ENCODE measurements at places on chromosomes 6 and 20. TPM values are rescaled to one million over a fixed set of nuclear protein-coding genes. Genes with fewer than 3 reads are reported as not detected.

DNA sequence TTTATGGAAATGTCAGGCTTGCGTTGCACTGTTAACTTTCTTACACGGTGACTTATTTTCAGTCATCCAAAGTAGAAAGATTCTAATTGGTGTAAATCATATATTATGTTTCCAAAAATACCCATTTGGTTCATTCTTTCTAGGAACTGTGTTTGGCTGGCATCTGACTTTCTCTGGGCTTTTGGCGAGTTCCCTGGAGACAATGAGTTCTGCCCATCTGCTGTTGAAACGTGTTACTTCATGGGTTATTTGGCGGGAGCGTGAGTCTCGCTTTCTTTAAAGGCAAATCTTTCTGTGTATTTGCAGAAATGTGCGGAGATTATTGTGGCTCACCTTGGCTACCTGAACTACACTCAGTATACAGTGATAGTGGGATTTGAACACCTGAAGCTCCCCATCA is 29.5 kb downstream of the TMEM181 start:
- DNase-seq = no peak

- no peak for DNase-seq
These were observed 96.2 kb downstream of the RTN4IP1 start for GRCh38 chr6:106533054-106533453.

- DNase-seq = no peak
These were observed 111.3 kb upstream of the CDYL start for GRCh38 chr6:4664911-4665310.

GRCh38 chr6:144697369-144697760 is 412.2 kb downstream of the UTRN start:
- no peak for DNase-seq

GRCh38 chr6:147806697-147807096 is 298.2 kb downstream of the SAMD5 start:
- DNase-seq = no peak

GRCh38 chr6:166423781-166424180 is 41.0 kb upstream of the MPC1 start:
- DNase-seq = no peak

- no peak for DNase-seq
These were observed 57.8 kb downstream of the FUT9 start for GRCh38 chr6:96073555-96073954.

- DNase-seq = no peak
These were observed 56.6 kb upstream of the SUPT3H start for GRCh38 chr6:45434381-45434700.

DNA sequence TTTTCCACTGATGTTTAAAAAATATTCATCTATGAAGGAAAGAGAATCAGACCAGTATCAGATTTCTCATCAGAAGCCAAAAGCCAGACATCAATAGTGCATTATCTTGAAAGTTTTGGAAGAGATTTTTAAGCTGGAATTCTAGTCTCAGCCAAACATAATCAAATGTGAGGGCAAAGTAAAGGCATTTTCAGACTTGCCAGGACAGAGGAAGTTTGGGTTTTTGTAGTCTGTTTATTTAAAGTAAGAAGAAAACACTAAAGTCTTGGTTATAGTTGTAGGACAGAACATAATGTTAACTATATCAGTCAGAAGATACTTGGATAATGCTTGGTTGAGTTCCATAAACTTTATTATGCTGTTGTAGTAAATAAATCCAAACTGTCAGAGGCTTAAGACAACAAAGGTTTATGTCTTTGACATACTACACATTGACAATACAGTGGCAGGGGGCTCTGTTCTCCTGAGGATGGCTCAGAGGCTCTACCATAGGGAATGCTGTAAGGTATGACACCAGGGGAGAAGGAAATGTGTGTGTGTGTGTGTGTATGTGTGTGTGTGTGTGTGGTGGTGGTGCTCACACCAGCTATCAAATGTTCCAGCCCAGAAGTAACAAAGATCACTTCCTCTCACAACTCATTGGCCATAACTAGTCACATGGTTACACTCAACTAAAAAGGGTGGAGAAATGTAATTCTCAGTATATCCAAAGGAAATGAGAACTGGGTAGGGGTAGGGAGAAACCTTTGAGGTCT is 26.7 kb upstream of the YWHAB start:
- DNase-seq = no peak

- DNase-seq = peak; percentile 92
These were observed 177.3 kb upstream of the TENT5A start for GRCh38 chr6:81929828-81930227.

- peak; percentile 3 for DNase-seq
These were observed 69.9 kb upstream of the POU3F2 start for GRCh38 chr6:98764373-98764911.

DNA sequence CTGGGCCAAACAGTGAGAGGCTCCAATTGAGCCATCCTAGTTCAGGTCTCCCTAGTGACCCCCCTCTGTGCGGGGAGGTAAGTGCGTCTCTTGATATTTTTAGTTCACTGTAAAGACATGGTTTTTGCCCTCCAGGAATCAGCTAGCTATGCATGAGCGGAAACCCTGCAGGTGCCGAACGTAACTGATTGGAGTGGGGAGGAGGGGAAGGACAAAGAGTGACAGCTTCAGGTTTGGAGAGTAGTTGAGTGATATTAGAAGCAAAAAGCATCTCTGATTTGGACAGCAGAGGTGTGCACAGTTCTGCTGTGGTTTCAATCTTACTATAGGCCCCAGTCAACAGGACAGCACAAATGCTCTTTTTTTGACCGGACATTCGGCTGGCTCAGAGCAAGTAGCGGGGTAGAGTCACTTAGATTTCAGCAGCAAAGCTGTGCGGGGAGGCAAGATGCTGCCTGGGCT is 31.8 kb downstream of the TBC1D7 start:
- no peak for DNase-seq

DNA sequence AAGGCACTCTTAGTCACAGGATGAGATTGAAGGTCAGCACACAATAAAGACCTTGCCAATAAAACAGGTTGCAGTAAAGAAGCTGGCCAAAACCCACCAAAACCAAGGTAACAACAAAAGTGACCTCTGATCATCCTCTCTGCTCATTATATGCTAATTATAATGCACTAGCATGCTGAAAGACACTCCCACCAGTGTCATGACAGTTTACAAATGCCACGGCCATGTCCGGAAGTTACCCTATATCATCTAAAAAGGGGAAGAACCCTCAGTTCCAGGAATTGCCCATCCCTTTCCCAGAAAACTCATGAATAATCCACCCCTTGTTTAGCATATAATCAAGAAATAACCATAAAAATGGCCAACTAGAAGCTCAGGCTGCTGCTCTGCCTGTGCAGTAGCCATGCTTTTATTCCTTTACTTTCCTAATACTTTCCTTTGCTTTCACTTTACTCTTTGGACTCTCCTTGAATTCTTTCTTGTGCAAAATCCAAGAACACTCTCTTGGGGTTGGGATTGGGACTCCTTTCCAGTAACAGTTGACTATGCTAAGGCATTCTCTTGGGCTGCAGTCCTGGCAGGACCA is 527.3 kb upstream of the MAP3K7 start:
- DNase-seq = no peak

GRCh38 chr6:155177363-155177961 is 86.4 kb upstream of the CLDN20 start:
- DNase-seq = peak; percentile 73

- peak; percentile 54 for DNase-seq
These were observed 82.7 kb upstream of the FOXC1 start for GRCh38 chr6:1527073-1527457.

GRCh38 chr6:158853072-158853879 is 34.1 kb upstream of the EZR start:
- peak; percentile 100 for DNase-seq

GRCh38 chr20:1718604-1719384 is 61.2 kb upstream of the SIRPG start:
- DNase-seq = peak; percentile 37

DNA sequence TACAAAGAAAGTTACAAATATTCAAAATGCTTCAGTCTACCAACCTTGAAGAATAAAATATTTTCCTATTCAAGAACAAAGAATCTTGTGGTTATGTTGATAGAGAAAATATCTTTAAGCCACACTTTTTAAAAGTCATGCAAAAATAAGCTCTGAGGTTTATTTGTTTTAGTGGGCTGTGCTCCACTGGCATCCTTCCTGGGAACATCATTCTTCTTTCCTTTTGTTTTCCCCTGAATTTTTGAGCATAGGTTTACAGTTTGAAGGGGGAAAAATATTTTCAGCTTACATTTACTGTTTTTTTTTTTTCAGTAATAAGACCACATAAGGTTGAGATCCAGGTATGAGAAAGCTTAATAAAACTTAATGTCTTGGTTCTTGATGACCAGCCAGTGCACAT is 72.0 kb upstream of the BACH2 start:
- no peak for DNase-seq

GRCh38 chr6:149334682-149335160 is 17.2 kb downstream of the TAB2 start:
- peak; percentile 97 for DNase-seq

DNA sequence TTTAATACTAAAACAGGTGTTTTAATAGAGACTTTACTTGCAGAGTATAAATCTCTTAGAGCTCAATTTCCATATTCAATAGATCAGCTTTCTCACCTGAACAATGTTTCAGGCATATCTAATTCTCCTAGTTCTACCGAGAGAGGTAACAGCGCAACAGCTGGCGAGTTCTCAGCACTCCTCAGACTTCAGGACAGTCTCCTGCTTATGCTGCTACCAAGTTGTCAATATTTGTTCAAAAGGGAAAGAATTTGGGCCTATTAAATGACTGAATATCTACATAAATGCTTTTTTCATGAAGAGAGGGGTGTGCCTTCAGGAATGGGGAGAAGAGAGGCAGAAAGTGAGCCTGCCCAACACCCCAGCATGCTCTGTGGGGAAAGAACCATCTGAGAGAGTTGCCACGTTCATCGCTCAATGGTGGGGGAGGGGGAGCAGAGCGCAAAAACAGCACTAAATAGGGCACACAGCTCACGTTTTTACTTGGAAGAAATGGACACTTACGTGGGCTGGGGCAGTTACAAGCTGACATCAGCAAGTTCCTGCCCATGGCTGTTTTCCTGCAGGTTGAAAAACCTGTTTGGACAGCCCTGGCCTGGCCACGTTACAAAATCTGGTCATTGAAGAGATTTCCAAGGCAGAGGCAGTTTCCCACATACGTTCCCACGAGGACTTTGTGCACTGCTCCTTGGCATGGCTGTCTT is 38.0 kb downstream of the EZR start:
- no peak for DNase-seq

DNA sequence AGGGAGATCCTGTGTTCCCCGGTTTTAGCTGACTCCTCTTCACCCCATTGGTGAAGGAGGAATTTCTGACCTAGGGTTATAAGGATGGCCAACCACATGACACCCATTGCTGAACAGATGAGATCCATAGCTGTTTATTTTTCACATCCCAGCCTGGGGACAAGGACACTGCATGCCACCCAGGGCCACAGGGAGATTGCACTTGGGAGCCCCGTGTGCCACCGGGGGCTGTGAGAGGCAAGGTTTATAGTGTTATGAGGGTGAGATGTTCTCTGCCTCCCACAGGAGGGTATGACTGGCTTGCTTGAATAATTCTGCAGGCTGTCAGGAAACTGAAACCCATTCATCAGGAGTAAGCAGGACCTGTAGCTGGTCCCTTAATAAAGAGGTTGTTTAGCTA is 14.7 kb upstream of the SLPI start:
- peak; percentile 26 for DNase-seq

DNA sequence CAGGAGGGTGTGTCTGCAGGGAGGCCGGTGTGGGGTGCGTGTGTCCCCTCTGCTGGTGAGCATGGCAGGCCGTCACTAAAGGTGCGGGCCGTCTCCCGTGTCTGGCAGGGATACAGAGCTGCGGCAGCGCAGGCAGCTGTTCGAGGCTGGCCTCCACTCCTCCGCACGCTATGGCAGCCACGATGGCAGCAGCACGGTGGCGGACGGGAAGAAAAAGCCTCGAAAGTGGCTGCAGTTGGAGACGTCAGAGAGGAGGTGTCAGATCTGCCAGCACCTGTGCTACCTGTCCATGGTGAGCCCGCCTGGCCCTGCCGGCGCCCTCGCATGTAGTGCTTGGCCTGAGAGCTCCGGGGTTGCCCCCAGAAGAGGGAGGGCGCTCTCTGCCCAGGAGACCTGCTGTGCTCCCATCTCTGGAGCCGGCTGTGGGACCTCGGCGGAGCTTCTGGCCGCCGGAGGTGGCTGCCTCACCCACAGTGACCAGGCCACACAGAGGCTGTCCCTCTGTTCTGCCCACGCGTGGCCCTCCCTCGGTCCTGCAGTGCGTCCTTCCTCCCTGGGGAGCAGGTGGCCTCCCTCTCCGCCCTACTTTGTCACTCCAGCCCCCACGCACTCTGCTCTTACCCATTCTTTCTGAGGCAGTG is 149.6 kb downstream of the DTNBP1 start:
- no peak for DNase-seq

GRCh38 chr20:52675375-52675774 is 296.8 kb upstream of the TSHZ2 start:
- DNase-seq = no peak

DNA sequence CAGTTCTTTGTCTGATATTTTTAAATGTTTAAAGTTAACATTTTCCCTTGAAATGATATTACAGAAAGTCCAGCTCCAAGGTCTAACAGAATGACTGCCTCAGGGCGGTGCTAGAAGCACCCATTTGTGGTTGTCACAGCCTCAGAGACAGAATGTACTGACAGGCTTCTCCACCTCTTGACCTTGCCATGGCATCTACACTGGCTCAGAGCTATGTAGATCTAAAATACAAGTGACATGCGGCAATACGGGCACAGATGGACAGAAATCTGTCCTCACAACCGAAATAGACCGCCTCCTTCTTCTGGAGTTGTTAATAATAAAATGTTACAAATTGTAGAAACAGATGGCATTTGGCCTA is 167.2 kb upstream of the THEMIS start:
- DNase-seq = no peak

GRCh38 chr6:4344317-4344899 is 209.0 kb upstream of the ECI2 start:
- no peak for DNase-seq

DNA sequence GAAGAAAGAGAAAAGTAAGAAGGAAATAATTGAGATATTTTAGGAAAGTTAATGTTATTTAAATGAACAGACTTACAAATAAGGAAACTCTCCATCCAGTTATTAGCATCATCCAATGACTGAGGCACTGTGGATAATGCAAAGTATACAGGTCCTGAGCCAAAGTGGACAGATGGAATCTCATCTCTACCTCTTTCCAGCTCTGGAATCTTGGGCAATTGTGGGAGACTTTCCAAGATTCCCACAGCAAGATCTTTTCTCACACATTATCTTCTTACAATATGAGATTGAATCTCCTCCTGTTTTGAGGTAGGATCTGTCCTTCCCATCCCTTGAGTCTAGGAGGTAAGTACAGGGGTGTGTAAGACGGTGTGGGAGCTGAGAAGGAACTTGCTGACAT is 28.9 kb downstream of the HTR1E start:
- DNase-seq = no peak

- no peak for DNase-seq
These were observed 333.6 kb upstream of the JARID2 start for GRCh38 chr6:14912226-14912625.

GRCh38 chr20:57612436-57612835 is 7.8 kb downstream of the ZBP1 start:
- DNase-seq = no peak

GRCh38 chr6:52399511-52400312 is 20.4 kb upstream of the EFHC1 start:
- DNase-seq = peak; percentile 69

The C2 gene
- not detected for total RNA-seq

The GPR6 gene
- total RNA-seq = not detected

The ZNF133 gene
- 20.7 TPM for total RNA-seq

The RALY gene
- total RNA-seq = 68.9 TPM

The BEND3 gene
- 6.8 TPM for total RNA-seq

The BIRC7 gene
- not detected for total RNA-seq

The PACRG gene
- total RNA-seq = not detected

The PCSK2 gene
- total RNA-seq = not detected

The ZCCHC3 gene
- total RNA-seq = 6.6 TPM

The CNKSR3 gene
- total RNA-seq = 39.6 TPM

The DEFB124 gene
- total RNA-seq = not detected

Data from renal cortical epithelial cell (primary cell).